Right renal pelvis (tissue), 4 donors: ENCODE measurements at places on chromosomes 6 and 20. TPM values are rescaled to one million over a fixed set of nuclear protein-coding genes. Genes with fewer than 3 reads are reported as not detected.

ARID1B gene
- 84.5 TPM for polyA plus RNA-seq

SNAI1 gene
- polyA plus RNA-seq, result 11.2 TPM

GDAP1L1 gene
- polyA plus RNA-seq, result 0.22 TPM

HLA-DMA gene
- polyA plus RNA-seq, result 17.2 TPM

SLC16A10 gene
- 27.1 TPM for polyA plus RNA-seq

BEND3 gene
- 9.2 TPM for polyA plus RNA-seq

PKHD1 gene
- 24.9 TPM for polyA plus RNA-seq

CCNC gene
- 91.1 TPM for polyA plus RNA-seq
